GM23248 (cell line): ENCODE measurements at places on chromosomes 4 and X. TPM values are rescaled to one million over a fixed set of nuclear protein-coding genes. Genes with fewer than 3 reads are reported as not detected.

VEGFD gene
- total RNA-seq: not detected in 2 replicates

KLHL2 gene
- 14.8 and 20.2 TPM in 2 replicates for total RNA-seq

RAP2C gene
- total RNA-seq: 18.3 and 21.2 TPM in 2 replicates

MYOZ2 gene
- 0.22 TPM in 1 of 2 replicates, not detected in the other for total RNA-seq

AGTR2 gene
- total RNA-seq: not detected in 2 replicates

ASB12 gene
- 0.22 TPM in 1 of 2 replicates, not detected in the other for total RNA-seq

ERCC6L gene
- 1.9 and 3.0 TPM in 2 replicates for total RNA-seq

TMPRSS11F gene
- total RNA-seq: not detected in 2 replicates

TMEM47 gene
- 185 and 188 TPM in 2 replicates for total RNA-seq

XAGE1A gene
- total RNA-seq: not detected in 2 replicates

RTL9 gene
- 0.13 and 0.97 TPM in 2 replicates for total RNA-seq

CSAG1 gene
- not detected in 2 replicates for total RNA-seq

ZMAT1 gene
- not detected in 2 replicates for total RNA-seq

ATP2B3 gene
- total RNA-seq: not detected in 2 replicates

SORCS2 gene
- 1.4 and 4.3 TPM in 2 replicates for total RNA-seq

SSX2 gene
- total RNA-seq: not detected in 2 replicates

ADH1B gene
- not detected in 2 replicates for total RNA-seq

CXorf49 gene
- not detected in 2 replicates for total RNA-seq

MAGEB1 gene
- not detected in 2 replicates for total RNA-seq

PAGE4 gene
- not detected in 2 replicates for total RNA-seq

AMBN gene
- not detected in 2 replicates for total RNA-seq

IL3RA gene
- total RNA-seq: not detected in 2 replicates

ART3 gene
- not detected in 2 replicates for total RNA-seq

MAGEC3 gene
- total RNA-seq: not detected in 2 replicates

NPY2R gene
- total RNA-seq: not detected in 2 replicates

EGF gene
- 0.13 and 0.43 TPM in 2 replicates for total RNA-seq

H2BW2 gene
- not detected in 2 replicates for total RNA-seq

SASH3 gene
- total RNA-seq: not detected in 2 replicates

BEND4 gene
- total RNA-seq: not detected in 2 replicates

CT45A2 gene
- total RNA-seq: not detected in 2 replicates

RAB9A gene
- total RNA-seq: 18.6 and 38.9 TPM in 2 replicates

CLDN34 gene
- not detected in 2 replicates for total RNA-seq

CXCL1 gene
- total RNA-seq: 12.9 and 14.8 TPM in 2 replicates

OTUD6A gene
- total RNA-seq: not detected in 2 replicates

ABLIM2 gene
- not detected in 2 replicates for total RNA-seq

DGKK gene
- not detected in 2 replicates for total RNA-seq

ATOH1 gene
- total RNA-seq: not detected in 2 replicates

MAGEB6B gene
- not detected in 2 replicates for total RNA-seq

PRDM8 gene
- total RNA-seq: 4.4 and 7.0 TPM in 2 replicates

KCNE5 gene
- total RNA-seq: 1.5 TPM in 1 of 2 replicates, not detected in the other

SHOX gene
- total RNA-seq: not detected in 2 replicates
